ENCODE measurements at places on chromosomes 2 and 18. TPM values are rescaled to one million over a fixed set of nuclear protein-coding genes. Genes with fewer than 3 reads are reported as not detected.
A peak's percentile ranks its signal among the peaks of the same experiment; 100 is the strongest.

DNA sequence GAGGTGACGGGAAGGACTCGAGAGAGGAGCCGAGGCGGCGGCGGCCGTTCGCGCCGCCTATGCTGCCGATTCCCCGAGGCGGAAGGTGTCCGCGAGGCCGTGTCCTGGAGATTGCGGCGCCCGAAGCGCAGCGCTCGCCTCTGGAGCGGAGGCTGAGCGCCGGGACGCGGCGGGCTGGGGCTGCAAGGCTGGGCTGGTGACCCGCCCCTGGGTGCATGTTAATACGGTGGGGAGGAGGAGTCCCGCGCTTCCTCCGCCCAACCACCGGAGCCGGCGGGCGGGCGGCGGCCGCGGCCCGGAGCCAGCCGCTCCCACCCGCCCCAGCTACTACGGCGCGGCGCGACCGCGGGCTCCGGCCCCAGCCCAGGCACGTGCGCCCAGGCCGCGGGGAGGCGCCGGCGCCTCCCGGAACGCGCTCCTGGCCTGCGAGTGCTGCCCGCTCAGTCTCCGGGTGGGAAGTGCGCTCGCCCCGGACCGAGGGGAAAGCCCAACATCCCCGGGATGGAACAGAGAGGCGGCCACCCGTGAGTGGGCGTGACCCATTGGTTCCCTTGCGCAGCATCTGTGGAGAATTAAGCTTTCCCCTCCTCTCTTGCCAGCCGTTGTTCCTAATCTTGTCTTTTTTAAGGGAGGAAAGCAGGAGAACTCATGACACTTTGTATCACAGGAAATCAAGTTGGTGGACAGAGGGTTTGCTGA lies at the start of gene DLGAP1:
Gene DLGAP1, minus strand, starts transcription at position 195 of the 699 bp plus-strand sequence.
- no peaks in the 10 kb centered on the region for H3K4me1 ChIP-seq
- peak within 1 kb of the TSS; percentile 32 for H3K4me3 ChIP-seq
- H3K27ac ChIP-seq, result no peak within 1 kb of the TSS
- no peaks in the 10 kb centered on the region for H3K27me3 ChIP-seq

DNA sequence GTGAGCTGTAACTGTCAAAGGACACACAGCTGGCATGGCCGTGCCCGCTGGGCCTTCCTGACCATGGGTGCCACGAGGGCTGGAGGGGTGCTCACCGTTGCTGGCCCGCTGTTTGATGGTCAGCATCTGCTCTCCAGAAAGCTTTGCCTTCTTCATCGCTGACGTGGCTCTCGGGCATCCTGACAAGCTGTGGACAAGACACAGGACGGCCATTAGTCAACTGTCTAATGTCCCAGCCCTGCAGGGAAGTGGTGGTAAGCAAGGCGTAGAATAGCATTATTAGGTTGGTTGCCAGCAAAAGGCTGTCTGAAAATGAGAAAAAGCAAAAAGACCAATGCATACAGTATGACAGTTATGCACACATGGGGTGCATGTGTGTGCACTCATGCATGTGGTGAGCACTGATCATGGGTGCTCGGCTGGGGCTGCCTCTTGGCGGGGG lies 64.7 kb upstream of the PXDN start:
- no peak overlapping the region for H3K4me3 ChIP-seq
- H3K4me1 ChIP-seq, result no peaks in the 10 kb centered on the region
- H3K27me3 ChIP-seq, result no peaks in the 10 kb centered on the region
- no peak overlapping the region for H3K27ac ChIP-seq
- DNase-seq, result no peak

GRCh38 chr2:144518748-144519596 lies 947 bp downstream of the ZEB2 start:
- H3K27me3 ChIP-seq, result no peaks in the 10 kb centered on the region
- peak overlapping the region; percentile 95 for H3K27ac ChIP-seq
- peak overlapping the region; percentile 75 for H3K4me3 ChIP-seq
- no peak for DNase-seq
- H3K4me1 ChIP-seq, result peaks cover 4% of the 10 kb centered on the region

- H3K27me3 ChIP-seq, result no peaks in the 10 kb centered on the region
- H3K27ac ChIP-seq, result no peak overlapping the region
- no peak overlapping the region for H3K4me3 ChIP-seq
- H3K4me1 ChIP-seq, result no peaks in the 10 kb centered on the region
- no peak for DNase-seq
These were observed 161.0 kb downstream of the IRS1 start for GRCh38 chr2:226638576-226638975.

- no peak for DNase-seq
- peaks cover 4% of the 10 kb centered on the region for H3K4me1 ChIP-seq
- H3K27me3 ChIP-seq, result no peaks in the 10 kb centered on the region
- H3K4me3 ChIP-seq, result no peak overlapping the region
These were observed 40.4 kb downstream of the FTCDNL1 start for GRCh38 chr2:199810422-199811171.

DNA sequence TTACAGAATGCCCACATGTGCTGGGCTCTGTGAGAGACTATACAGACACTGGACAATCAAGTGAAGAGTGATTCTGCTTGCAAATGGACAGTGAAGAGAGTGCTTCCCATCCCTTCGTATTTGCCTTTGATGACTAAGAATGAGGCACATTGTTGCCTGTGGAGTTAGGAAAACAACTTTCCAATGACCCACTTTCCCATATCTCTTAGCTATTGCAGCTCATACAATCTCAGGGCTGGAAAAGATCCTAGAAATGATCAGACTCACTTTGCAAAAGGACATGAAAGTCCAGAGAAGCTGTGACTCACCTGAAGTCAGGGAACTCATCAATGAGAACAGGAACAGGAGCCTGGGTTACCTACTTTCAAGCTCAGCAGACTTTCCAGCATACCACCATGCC lies 440.5 kb upstream of the TCF4 start:
- H3K4me1 ChIP-seq, result no peaks in the 10 kb centered on the region
- H3K27ac ChIP-seq, result no peak overlapping the region
- no peaks in the 10 kb centered on the region for H3K27me3 ChIP-seq
- no peak overlapping the region for H3K4me3 ChIP-seq
- no peak for DNase-seq

GRCh38 chr2:126879348-126880298 lies 19.1 kb upstream of the TEX51 start:
- H3K36me3 ChIP-seq, result no peaks in the 10 kb centered on the region
- H3K27me3 ChIP-seq, result no peaks in the 10 kb centered on the region
- DNase-seq, result no peak

Gene IAH1
- 44.8 TPM for total RNA-seq

Gene C2orf74
- total RNA-seq, result 15.6 TPM

Measured in ovary (tissue), 10 donors.